ENCODE measurements at places on chromosomes 1 and 21. TPM values are rescaled to one million over a fixed set of nuclear protein-coding genes. Genes with fewer than 3 reads are reported as not detected.
A peak's percentile ranks its signal among the peaks of the same experiment; 100 is the strongest.

- no peak for DNase-seq
Observed at GRCh38 chr1:2049718-2050431, at the start of gene PRKCZ. Gene PRKCZ, plus strand, starts transcription at chr1:2050411. Its CDS starts 220 bp downstream, at chr1:2050631.

DNA sequence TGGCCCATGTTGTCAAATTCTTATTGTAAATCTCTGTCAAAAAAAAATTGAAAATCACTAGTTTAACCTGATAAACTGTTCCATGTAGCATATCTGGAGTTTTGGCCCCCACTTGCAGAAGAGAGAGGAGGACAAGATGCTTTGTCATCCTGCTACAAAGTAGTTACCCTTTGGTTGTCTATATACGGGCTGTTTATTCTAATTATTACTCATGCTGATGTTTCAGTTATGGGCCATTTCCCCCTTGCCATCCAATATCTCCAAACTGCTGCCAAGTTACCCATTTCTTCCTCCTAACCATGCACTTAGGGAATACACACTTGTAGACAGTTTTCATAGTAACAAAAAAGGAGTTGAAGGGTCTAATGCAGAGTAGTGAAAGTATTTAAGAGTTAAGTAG, 22.6 kb downstream of the STX12 start:
- no peak for DNase-seq

DNA sequence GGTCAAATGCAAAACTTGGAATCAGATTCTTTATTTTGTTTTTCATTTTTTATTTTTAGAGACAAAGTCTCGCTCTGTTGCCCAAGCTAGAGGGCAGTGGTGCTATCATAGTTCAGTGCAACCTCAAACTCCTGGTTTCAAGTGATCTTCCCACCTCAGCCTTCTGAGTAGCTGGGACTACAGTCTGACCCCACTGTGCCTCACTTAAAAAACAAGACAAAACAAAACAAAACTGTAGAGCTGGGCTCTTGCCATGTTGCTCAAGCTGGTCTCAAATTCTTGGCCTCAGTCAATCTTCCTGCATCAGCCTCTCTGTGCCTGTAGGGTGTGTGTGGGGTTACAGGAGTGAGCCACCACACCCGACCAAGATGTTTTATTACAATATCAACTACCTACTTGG, 396.0 kb upstream of the USP24 start:
- DNase-seq = peak; percentile 53

DNA sequence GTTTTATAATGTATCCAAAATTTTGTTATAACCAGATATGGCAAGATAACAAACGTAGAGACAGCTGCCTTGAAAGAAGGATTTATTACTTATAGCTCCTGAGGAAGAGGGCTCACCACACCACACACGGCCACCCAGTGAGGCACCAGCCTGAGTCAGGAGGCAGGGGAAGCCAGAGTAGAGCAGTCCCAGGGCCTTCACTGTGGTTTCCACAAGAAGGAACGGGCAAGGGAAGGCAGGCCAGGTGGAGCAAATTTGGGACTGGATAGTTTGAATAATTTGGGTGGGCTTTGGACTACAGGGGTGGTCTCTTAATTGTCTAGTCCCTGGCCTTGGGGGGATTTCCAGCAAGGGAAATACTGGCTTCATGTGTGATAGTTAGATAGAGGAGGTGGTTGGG, 72.5 kb downstream of the RRAGC start:
- DNase-seq = no peak

DNA sequence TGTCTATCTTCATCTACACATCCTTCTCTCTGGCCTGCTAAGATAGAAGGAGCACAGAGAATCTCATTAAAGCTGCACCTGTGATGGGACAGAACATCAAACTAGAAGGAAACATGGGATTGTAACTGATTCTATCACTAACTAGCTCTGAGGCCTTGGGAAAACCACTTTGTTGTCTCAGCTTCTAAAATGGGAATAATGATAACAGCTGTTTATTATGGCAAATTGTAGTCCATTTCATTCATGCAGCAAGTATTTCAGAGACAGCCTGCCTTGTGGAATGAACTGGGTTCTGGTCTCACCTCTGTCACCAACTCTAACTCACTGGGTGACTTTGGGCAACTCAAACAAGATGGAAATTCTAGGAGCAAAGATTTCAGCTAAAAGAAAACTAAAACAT, 12.4 kb downstream of the GJA5 start:
- DNase-seq = no peak

GRCh38 chr1:156203331-156203730, 9.4 kb downstream of the SLC25A44 start:
- no peak for DNase-seq

- no peak for DNase-seq
Observed at GRCh38 chr21:38267991-38268863, 11.4 kb downstream of the KCNJ15 start.

- DNase-seq = no peak
Observed at GRCh38 chr1:43440358-43440757, 13.4 kb downstream of the HYI start.

- no peak for DNase-seq
Observed at GRCh38 chr1:164337394-164337793, 221.6 kb upstream of the PBX1 start.

- no peak for DNase-seq
Observed at GRCh38 chr1:58047265-58047858, 499.2 kb downstream of the OMA1 start.

- DNase-seq = peak; percentile 25
Observed at GRCh38 chr1:170881268-170882265, 53.8 kb upstream of the MROH9 start.

- DNase-seq = no peak
Observed at GRCh38 chr21:31351960-31352359, 7.9 kb upstream of the TIAM1 start.

- DNase-seq = no peak
Observed at GRCh38 chr1:63777286-63777685, 3.5 kb downstream of the ROR1 start.

DNA sequence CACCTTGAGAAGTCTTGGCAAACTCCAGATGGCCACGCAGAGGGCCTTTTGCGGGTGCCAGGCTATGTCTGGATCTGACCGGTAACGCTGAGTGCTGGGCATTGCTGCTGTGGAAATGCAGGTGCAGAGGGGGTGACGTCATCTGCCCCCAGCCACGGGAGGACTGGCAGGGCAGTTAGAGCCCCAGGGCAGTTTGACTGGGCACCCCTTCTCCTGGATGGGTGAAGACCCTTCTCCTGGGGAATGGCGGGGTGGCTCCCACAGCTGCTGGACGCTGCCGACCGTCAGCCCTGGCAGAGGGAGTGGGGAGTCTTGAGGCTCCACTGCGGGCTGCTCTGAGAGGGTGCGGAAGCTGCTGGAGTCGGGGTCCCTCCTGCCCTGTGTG, 12.6 kb upstream of the EDN2 start:
- no peak for DNase-seq

DNA sequence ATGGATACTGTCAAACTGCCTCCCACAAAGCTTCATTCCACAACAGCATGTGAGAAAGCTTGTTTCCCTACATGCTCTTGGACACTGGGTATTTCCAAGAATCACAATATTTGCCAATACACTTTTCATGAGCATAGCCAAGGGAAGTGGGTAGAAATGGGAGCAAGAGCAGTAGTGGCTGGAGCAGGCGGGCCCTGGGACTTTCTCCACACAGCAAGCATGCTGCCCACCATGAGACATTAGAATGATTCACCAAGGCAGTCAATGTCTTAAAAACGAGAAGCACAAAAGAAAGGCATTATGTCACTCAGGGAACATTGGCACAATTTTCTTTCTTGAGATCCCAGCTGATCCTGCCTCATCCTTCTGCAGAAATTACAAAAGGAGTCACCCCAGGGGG, 371.6 kb upstream of the RUNX1 start:
- no peak for DNase-seq

SAMD11 gene
- 3.8 TPM for total RNA-seq

CLCA1 gene
- total RNA-seq = not detected

GBP4 gene
- 0.77 TPM for total RNA-seq

ITLN2 gene
- not detected for total RNA-seq

SH2D5 gene
- 2.3 TPM for total RNA-seq

NFASC gene
- 16.5 TPM for total RNA-seq

PDE4B gene
- total RNA-seq = 19.8 TPM

HRNR gene
- total RNA-seq = not detected

AKR7A3 gene
- 0.33 TPM for total RNA-seq

TNFAIP8L2 gene
- total RNA-seq = not detected

All from fibroblast of lung (primary cell).